ENCODE measurements at places on chromosomes 2 and 18.

DNA sequence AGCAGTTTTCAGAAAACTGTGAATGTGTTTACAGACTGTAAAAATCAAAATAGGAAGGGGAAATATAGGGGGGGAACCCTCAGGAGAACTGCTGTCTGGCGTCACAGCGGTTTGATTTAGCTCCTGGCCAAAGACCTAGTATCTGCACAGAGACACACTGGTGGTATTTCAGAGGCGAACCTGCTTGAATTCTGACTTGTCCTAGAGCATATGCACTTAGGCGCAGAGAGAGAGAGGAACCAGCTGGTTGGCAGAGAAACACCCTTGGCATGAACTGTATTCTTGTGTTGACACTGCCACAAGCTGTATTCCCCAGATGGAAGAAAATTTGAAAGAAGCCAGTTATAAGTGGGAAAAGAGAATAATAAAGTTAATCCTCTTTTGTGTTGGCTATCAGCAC lies 506.5 kb upstream of the NRP2 start:
- DNase-seq = no peak

DNA sequence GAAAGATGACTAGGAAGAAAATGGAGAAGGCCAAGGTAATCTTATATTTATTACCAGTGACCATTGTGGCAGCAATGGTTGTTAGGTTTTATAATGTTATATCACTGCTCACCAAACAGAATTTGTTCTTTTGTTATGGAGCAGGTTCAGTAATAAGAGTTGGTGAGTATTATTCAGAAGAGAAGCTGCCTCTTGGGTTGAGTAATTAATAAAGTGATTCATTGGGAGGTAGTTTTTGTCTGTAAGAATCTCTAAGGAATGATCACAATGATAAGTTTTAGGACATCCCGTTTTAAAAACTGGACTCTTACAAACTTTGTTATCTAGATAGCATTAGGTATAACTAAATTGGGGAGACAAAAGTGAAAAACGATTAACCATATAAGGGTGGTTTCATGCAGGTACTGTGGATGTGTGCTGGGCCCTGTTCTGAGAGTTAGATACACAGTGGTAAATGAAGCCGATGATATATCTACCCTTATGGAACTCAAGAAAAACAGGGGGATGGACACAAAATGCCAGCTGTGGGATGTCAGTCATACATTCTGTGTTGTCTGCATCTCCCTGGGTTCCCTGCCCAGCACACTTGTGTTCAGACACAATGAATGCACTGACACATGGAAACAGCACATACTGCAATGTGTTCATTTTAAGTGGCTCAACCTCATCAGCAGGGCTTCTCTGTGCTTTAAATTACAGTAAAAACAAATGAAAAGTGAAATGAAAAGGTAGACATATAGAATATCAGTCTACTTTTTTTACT lies 7.5 kb downstream of the MAP4K4 start:
- DNase-seq = no peak

DNA sequence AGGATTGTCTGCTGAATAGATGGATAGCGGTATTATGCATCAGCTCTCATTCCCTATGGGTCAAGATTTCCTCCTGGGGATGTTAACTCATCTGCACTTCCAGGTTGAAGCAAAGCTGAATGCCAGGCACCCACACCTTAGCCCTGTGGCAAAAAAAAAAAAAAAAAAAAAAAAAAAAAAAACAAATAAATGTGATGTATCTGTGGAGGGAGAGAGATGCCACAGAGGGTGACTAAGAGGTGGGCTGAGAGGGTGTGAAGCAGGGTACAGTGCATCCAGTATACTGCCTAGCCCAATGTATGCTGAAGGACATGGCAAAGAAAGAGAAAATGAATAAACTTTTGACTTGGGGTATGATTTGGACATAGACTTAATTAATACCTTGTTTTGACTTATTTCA lies 91.4 kb downstream of the COPS8 start:
- no peak for DNase-seq

- DNase-seq = no peak
These were observed 37.8 kb downstream of the GCG start for GRCh38 chr2:162114271-162114670.

- DNase-seq = no peak
These were observed 385.1 kb upstream of the POU3F3 start for GRCh38 chr2:104468846-104469245.

- DNase-seq = no peak
These were observed 146.5 kb upstream of the ARL4C start for GRCh38 chr2:234643407-234643806.

DNA sequence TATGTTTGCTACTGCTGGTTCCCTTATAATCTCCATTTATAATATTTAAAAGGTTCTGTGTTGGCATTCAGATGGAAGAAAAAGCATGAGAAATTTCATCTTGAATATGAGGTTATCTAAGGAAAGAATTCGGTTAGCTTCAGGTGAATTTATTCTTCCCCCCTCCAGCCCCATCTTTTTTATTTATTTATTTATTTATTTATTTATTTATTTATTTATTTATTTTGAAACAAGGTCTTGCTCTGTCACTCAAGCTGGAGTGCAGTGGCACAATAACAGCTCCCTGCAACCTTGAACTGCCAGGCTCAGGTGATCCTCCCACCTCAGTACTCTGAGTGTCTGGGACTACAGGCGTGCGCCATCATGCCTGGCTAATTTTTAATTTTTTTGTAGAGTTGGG lies 95.5 kb upstream of the VWC2L start:
- no peak for DNase-seq

- no peak for DNase-seq
These were observed 25.3 kb upstream of the BOD1L2 start for GRCh38 chr18:57121542-57122112.

DNA sequence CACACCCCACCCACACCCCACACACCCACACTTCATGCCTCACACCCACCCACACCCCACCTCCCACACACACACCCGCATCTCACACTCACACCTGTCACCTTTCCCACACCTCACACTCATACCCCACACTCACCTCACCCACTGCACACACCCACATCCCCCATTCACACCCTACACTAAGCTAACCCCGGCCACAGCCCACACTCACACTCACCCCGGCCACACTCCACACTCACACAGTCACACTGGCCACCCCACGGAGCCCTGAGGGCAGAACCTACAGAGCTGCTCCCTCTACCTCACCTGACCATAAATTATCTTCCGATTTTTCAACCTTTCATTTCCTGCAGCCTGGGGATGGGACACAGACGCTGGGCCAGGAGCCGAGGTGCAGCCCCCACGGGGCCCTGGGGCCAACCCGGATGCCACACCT lies 241.3 kb downstream of the HDAC4 start:
- DNase-seq = no peak

DNA sequence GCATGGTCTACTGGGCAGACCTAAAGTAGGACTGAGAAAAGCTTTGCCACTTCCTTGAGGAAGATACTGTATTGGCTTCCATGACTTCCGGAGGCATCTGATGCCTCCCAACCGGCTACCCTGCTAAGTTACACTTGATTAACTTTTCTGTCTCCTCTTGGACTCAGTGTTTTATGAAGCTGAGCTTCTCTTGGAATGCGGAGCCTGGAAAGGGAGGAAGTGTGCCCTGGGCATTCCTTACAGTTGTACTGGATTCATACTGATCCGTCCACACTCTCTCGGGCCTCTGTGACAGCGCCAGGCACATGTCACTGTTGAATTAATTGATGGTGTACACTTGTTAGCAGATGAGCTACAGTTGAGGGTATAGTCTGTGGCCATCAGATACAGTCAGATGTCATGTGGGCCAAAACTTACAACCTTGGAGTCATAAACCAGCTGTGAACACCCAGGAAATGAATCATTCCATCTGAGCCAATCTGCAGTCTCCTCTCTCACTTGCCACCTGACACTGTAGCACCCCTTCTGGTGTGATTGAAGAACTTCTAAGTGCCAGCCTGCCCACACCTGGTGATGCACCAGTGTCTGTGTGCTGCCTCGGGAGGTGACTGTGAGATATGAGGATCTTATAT lies 122.5 kb downstream of the FHOD3 start:
- no peak for DNase-seq

GRCh38 chr18:45482286-45482685 lies 133.0 kb upstream of the SLC14A2 start:
- no peak for DNase-seq

DNA sequence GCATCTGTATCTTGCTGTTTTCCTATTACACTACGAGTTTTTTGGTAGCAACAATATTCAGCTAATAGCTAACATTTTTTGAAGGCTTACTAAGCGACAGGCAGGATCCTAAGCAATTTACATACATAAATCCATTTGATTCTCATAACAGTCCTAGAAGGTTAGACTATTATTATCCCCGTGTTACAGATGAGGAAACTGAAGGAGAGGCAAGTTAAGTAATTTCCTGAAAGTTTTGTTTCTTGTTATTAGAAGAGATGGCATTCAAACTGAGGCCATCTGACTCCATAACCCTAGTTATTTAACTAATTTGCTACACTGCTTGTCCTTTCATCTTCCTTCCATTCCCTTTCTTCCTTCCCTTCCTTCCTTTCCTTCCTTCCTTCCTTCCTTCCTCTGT lies 68.2 kb downstream of the PDE1A start:
- DNase-seq = no peak

- no peak for DNase-seq
These were observed 1097.2 kb upstream of the CNTNAP5 start for GRCh38 chr2:122927710-122928557.

DNA sequence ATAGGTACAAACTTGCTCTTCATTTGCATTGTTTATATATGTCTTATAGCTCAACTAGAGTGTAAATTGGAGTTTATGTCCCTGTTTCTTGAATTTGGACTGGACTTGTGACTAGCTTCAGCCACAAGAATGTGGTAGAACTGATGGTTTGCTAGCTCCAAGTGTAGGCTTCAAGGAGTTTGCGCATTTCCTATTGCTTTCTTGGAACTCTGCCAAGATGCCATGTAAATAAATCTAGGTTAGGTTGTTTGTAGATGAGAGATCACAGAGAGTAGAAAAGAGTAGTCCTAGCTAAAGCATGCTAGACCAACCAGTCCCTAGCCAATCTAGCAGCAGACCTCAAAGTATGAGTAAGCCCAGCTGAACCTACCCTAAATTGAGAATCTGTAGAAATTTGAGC lies 183.0 kb upstream of the CYP26B1 start:
- DNase-seq = no peak

DNA sequence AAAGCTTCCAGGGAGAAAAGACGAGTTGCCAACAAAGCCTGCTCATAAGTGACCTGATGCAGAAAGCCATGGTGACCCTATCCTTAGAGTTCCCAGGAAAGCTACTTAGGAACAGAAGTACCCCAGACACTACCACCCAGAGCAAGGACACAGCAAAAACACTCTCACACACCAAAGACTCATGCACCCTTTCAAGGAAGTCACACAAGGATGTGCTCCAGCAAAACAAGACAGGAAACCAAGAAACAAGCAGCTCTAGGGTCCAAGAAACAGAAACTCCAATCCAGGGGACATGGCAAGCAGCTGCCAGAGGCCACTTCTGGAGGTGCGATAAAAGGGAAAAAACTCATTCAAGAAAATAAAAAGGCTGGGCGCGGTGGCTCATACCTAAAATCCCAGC lies 5.7 kb downstream of the KIF1A start:
- DNase-seq = no peak

- DNase-seq = no peak
These were observed 8.6 kb downstream of the KANSL1L start for GRCh38 chr2:210162466-210163124.

DNA sequence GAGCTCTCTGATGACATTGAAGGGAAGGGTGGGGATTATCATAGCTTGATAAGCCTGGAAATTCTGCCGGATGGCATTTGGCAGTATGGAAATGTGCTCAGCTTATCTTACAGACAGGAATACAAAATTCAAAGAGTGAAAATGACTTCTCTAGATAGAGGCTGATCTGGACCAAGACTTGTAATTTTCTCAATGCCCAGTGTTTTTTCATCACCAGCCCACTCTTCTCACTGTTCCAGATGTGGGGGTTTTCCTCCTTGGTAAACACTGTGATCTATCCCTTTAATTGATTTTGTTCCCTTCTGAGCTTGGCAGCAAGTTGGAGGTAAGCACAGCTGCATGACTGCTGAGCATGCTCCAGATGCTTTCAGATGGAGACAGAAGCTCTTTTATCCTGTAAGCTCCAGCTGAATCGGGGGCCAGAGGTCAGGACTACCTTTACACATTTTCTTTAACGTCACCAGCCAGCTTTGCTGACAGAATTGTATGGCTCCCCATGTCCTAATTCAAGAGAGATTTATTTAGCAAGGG lies 287.4 kb upstream of the TCF4 start:
- DNase-seq = no peak

GRCh38 chr2:5766056-5766455 lies 73.9 kb downstream of the SOX11 start:
- no peak for DNase-seq

DNA sequence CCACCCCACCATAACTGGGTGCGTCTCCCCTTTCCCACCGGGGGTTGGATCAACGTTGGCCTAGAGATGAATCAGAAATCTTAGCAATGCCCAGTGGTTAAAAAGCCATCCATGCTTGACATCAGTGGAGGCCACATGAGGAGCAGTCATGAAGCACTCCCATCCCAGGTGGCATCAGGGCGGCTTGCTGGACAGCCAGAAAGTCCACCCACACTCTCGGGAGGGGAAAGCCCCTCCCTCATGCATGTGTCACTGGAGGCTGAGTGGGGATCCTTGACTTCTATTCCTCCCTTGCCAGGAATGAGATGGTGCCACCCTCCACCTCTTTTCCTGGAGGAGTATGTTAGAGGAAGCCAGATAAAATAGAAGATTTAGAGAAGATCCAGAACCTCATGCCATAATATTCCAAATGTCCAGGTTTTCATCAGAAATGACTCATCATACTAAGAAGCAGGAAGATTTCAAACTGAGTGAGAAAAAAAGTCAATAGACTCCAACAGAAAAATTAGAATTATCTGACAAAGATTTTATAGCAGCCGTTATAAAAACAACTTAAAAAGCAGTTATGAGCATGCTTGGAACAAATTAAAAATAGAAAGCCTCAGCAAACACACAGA lies 507.1 kb upstream of the ID2 start:
- DNase-seq = no peak

- no peak for DNase-seq
These were observed 12.2 kb upstream of the SKOR2 start for GRCh38 chr18:47263430-47264307.

GRCh38 chr2:160388464-160389263 lies 104.9 kb downstream of the RBMS1 start:
- no peak for DNase-seq

- DNase-seq = no peak
These were observed 29.5 kb downstream of the KIAA2012 start for GRCh38 chr2:202102425-202103000.

GRCh38 chr18:9987345-9987744 lies 73.5 kb downstream of the VAPA start:
- DNase-seq = no peak

All from T-helper 2 cell (primary cell).